ENCODE measurements at places on chromosomes 16 and 17.

GRCh38 chr17:7684851-7685532 lies 2.3 kb downstream of the TP53 start:
- no peak for DNase-seq

- no peak for DNase-seq
Observed at GRCh38 chr17:32693194-32693897, 183.6 kb downstream of the MYO1D start.

GRCh38 chr16:9598731-9599083 lies 507.3 kb downstream of the HAPSTR1 start:
- DNase-seq: no peak

- no peak for DNase-seq
Observed at GRCh38 chr17:80318166-80318565, 57.5 kb downstream of the RNF213 start.

GRCh38 chr16:397736-398332 lies 835 bp downstream of the NME4 start:
- no peak for DNase-seq

DNA sequence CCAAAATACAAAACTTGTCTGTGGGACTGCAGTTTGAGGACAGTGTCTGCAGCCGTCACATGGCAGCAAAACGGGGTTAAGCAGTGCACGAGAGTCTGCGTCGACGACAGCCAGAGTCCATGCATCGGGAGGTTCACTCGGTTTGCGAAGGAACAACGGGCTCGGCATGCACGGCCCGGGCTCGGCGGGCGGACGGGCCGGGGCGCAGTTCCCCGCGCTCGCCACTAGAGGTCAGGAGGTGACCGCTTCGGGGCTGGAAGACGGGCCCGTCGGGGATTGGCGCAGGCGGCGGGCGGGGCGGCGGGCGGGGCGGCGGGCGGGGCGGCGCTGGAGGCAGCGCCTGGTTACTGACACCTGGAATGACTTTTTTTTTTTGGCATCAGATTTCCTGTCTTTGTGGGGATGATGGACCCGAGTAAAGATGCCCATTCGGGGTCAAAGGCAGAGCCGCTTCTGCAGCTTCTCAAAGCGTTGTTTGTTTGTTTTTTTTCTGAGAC lies 6.5 kb downstream of the SCGB1C2 start:
- peak; percentile 84 for DNase-seq

DNA sequence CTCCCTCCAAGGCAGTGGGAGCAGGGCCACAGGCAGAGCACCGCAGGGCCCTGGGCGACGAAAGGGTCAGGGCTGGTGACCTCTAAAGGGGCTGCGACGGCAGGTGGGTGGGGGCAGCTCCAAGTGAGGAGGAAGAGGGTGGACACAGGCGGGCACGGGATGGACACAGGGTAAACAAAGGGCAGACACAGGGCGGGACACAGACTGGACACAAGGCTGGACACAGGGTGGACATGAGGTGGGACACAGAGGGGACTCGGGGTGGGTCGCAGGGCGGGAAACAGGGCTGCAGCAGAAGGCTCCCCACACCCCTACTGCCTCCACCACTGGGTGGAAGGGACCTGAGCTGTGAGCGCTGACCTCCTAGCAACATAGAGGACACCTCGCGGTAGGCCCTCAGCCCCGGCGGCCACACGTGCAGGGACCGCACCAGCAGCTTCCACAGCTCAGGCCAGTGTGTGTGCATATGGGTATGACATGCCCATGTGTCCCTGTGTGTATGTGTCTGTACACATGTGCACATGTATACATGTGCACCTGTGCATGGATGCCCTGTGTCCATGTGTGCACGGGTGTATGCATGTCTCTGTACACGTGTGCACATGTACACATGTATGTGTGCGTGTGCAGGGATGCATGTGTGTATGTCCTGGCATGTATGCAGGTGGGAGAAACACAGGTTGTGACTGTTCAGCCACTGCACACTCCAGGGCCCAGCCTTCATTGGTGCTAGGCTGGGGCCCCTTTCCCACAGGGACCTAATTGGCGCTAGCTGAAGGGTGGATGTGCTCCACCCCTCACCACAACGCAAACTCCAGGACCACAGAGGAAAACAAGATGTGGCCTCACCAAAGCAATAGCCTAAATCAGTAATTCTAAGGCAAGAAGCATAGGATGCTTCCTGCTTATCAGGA lies 7.6 kb downstream of the LMF1 start:
- DNase-seq: no peak

DNA sequence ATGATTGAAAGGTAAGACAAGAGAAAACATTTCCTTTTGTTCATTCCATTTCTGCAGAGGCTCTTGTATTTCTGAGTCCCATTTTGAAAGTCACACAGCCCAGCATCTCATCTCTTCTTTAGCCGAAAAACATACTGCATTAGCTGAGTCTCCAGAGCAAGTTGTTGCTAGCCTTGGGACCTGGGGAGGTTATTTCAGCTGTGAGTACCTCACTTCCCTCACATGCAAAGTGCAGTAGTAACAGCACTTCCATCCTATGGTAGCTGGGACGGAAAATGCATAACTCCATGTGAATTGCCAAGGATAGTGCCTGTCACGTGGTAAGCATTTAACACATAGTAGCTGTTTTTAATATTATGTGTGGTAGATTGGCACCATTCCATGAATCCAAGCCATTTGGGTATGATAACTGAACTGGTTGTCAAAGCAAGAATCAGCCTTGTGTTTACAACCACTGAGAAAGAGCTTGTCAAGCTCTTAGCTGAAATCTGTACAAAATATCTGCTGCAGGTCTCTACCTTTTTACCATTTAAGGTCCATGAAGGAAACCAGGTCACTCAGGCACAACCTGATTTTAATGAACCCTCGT lies 345.7 kb downstream of the CDH13 start:
- no peak for DNase-seq

DNA sequence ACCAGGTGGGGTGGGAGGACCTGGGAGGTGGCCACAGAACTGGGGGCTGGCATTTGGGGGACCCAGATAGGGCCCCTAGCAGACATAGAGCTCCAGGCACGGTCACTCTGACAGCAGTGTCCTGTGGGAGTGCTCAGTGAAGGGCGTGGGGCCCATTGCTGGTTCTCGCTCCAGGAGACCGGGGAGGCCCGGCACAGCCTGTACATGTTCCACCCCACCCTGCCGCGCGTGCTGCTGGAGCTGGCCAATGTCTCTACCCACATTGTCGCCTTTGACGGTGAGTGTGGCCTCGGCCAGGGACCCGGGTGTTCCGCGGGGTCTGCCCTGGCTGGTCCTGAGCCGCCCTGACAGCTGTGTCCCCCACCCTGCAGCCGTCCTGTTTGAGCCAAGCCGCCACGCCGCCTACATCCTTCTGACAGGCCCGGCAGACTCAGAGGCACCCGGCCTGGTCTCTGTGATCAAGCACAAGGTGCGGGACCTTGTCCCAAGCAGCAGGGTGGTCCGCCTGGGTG lies 11.2 kb downstream of the RGS11 start:
- DNase-seq: no peak

- DNase-seq: no peak
Observed at GRCh38 chr16:84829168-84829965, 9.6 kb downstream of the CRISPLD2 start.

DNA sequence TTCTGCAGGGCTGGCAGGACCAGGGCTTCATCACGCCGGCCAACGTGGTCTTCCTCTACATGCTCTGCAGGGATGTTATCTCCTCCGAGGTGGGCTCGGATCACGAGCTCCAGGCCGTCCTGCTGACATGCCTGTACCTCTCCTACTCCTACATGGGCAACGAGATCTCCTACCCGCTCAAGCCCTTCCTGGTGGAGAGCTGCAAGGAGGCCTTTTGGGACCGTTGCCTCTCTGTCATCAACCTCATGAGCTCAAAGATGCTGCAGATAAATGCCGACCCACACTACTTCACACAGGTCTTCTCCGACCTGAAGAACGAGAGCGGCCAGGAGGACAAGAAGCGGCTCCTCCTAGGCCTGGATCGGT lies 1.4 kb downstream of the CDK5R1 start:
- no peak for DNase-seq

GRCh38 chr17:81459224-81459623 lies 53.4 kb downstream of the ACTG1 start:
- no peak for DNase-seq

- DNase-seq: no peak
Observed at GRCh38 chr16:79598063-79598347, 2.5 kb downstream of the MAF start.

DNA sequence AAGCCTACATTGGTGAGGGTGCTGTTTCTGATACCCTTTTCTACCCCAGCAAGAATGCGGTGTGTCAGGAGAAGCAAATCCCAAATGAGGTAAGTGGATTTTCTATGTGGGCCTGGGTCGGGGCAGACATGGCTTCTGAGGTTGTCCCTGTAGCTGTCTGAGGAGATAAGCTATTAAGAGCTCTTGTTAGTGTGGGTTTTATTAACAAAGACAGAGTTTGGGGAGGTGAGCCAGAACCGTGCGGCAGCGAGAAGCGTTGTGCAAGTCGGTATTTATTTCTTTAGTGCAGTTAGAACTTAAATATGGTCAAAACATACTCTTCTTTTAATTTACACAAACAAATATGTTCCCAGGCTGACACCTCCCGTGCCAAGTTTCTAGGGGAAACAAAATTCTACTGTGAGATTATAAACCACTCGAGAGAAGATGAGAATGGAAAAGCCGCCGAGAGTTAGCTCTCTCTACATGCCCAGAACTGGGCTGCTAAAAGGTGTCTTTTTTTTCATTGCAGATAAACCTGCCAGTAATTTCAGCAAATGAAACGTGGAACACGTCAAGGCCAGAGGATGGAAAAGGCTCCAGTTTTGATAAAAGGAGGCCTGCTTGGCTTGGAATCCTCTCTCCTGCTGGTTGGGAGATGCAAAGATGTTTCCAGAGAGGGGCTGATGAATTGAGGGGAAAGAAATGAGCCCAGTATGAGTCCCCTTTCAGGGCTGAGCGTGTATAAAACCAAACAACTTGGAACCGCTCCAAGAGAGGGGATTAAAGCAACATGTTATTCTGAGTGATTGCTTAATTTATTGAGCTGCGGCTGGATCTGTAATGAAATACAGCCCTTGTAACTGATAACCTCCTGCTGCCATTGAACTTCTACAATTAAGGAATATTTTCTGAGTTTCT lies 254.6 kb downstream of the MRTFB start:
- no peak for DNase-seq

DNA sequence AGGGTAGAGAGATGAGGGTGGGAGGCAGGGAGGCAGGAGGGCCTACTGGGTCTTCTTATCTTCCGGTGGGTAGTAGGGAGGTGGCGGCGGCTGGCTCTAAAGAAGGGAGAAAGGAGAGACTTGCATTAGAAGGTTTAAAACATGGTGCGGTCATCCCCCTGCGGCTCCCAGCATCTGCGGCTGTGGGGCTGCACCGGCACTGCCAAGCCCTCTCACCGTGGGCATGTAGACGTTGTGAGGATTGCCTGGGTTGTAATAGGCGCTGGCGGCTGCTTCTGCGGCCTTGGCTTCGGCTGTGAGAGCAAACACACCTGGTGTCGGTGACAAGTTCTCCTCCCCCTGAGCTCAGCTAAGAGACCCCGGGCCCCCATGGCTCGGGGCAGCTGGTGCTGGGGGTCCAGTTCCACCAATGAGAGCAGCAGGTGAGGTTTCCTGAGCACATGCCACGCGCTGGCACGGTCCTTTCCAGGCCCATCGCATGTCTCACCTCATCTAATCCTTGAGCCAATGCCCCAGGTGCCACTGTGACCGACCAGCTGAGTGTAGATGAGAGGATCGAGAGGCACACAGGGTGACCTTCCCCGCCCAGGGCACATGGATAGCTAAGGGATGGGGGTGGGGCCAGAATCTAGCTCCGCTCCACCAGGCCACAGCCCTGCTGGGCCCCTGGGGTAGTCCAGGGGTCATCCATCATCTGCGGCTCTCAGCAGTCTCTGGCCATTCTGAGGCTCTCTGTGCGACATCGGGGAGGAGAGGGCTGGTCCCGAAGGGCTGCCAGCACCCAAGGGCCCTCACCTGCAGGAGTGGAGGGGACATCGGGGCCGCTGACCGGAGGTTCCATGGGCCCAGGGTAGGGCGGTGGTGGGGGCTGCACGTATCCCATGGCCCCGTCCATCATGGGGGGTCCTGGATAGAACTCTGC lies 2.7 kb upstream of the UNC13D start:
- no peak for DNase-seq

GRCh38 chr16:74942977-74943918 lies 41.7 kb downstream of the WDR59 start:
- no peak for DNase-seq

DNA sequence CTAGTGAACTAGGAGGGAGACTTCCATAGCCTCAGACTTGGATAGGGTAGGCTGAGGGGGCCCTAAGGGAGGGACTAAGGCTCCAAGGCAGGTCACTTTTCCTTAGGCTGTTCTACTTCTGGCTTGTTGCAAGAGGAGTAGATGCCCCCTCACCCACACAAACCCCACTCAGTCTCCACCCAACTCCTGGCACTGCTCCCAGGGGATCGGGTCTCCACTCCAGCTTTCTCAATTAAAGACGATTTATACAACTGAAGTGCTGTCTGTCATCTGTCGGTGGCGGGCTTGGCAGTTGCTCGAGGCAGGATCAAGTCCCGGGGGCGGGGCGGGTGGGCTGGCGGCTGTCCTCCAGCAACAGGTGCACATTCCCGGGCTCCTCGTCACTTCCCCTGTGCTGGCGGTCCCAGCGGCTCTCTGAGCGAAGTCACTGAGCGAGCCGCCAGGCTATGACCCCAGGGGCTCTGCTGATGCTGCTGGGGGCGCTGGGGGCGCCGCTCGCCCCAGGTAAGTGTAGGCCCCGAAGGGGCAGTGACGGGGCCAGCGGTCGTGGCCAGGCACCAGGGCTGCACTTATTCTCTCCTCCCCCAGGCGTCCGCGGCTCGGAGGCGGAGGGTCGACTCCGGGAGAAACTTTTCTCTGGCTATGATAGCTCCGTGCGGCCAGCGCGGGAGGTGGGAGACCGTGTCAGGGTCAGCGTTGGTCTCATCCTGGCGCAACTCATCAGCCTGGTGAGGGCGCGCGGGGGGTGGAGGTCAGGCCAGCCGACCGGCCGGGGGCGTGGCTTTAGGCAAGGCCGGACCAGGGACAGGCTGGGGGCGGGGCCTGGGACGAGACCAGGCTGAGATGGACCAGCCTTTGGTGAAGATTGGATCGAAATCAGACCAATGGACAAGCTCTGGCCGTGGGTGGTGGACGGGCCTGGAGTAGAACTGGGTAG lies at the start of gene CHRNB1:
CHRNB1 (plus strand) TSS at position 380 of the 937 bp plus-strand sequence; CDS start at position 447, 67 bp downstream.
- no peak for DNase-seq

DNA sequence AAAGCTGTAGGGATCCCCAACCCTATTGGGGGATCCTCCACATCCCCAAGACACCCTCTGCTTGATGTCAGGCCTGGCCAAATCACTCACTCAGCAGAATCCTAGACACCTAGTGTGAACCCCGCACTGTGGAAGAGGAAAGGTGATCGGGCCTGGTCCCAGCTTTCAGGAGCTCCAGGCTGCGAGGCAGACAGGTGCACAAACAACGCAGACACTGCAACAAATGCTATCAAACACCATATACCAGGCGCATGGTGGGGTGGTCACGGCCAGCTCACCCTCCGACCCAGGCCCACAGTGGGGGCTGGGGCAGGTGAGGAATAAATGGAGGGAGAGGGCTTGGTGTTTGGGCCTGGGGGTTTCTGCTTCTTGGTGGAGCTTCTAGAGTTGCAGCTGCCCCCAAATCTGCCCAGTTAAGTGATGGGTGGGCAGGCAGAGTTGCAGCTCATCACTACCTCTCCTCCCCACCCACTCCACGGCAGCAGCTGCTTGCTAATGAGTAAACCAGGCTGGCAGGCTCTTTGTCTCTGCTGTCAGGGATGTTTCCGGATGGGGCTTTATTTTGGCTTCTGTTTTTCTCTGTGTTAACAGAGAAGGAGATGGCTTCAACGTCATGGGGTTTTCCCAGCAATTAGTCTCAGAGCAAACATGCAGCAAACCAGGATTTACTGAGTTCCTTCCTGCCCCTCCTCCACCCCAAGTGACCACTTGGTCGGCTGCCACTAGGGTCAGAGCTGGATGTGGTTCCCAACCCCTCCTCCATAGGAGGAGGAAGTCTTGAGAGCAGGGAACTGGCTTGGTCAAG lies 46.6 kb downstream of the PECAM1 start:
- DNase-seq: no peak

- DNase-seq: no peak
Observed at GRCh38 chr16:27468941-27469531, 67.1 kb downstream of the IL21R start.

Data from stimulated activated CD8-positive, alpha-beta memory T cell treated with anti-CD3 and anti-CD28 coated beads, Interleukin-2, amount 100 ng/mL, for 48 hours (primary cell).